Caco-2 (cell line): ENCODE measurements at places on chromosomes 6 and 20.

DNA sequence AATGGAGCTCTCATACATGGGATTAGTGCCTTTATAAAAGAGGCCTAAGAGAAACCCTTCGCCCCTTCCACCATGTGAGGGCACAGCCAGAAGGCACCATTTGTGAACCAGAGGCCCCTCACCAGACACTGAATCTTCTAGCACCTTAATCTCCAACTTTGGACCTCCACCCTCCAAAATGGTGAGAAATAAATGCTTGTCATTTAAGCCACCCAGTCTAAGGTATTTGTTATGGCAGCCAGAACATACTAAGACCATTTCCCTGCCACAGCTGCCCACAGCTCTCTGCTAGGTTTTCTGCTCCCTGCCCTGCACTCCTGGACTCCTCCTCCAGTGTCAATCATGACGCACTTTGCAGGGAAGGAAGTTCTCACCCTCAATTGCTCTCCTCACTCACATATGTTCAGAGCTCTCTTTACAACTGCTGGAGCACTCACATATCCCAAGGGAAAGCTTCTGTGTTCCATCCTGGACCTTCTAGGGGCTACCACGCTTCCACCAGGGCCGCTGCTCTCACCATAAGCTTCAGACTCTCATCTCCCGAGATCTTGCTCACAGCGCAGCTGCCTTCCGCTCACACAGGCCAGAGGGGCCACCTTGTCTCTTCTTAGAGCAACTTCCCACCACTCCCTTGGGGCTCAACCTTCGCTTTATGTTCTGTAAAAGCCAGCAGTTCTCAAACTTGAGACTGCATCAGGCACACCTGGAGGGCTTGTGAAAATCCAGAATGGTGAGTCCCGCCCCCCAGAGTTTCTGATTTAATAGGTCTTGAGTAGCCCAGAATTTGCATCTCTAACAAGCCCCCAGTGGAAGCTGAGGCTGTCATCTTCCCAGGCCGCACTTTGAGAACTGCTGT lies 1.6 kb upstream of the LY86 start:
- no peak for DNase-seq

GRCh38 chr6:120211955-120212792 lies 862.6 kb upstream of the MAN1A1 start:
- DNase-seq, result peak; percentile 70

GRCh38 chr6:149936743-149937142 lies 5.1 kb upstream of the ULBP2 start:
- no peak for DNase-seq

GRCh38 chr6:88059191-88059590 lies 11.6 kb downstream of the SPACA1 start:
- no peak for DNase-seq

DNA sequence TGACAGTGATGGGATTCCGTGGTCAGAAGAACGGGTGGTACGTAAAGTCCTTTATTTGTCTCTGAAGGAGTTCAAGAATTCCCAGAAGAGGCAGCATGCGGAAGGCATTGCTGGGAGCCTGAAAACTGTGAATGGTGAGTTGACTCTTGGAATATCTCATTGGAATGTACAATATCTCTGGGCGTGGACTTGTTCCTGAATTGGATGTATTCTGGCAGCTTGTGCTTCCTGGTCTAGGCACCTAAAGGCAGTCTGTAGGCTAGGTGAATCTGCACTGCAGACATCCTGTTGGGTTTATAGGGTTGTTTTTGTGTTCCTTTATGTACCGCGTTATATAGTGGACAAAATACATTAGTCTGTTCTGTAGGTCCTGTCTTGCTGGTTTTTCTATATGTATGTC lies 128.2 kb downstream of the JARID2 start:
- no peak for DNase-seq

DNA sequence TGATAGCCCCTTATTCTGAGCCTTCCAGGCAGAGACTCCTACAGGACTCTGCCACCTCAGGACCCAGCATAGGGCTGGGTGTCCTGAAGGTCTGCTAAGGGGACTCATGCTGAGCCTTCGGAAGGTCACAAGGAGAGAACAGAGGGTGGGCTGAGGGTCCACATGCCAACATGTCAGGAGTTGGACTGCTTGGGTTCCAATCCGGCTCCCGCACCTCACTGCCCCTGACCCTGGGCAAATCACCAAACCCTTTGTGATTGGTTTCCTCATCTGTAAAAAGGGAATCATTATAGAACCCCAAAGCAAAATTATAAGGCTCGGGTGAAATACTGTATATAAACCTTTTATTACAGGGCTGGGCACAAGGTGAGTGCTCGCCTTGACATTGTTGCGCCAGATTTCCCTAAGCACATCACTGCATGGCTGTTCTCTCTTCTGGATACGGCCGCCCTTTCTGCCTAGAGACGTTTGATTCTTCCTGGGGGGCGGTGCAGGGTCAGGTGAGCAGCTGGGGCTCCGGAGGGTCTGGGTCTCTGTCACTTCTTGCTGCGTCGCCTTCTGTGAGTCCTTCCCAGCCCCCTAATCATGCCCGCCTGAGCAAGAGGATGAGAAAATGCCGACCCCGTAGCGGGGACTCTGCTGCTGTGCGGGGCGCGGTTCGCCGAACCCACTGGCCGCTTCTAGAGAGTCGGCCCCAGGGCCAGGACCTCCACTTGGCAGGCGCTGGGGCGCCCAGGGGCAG lies 90.5 kb upstream of the EPB41L1 start:
- DNase-seq, result no peak

DNA sequence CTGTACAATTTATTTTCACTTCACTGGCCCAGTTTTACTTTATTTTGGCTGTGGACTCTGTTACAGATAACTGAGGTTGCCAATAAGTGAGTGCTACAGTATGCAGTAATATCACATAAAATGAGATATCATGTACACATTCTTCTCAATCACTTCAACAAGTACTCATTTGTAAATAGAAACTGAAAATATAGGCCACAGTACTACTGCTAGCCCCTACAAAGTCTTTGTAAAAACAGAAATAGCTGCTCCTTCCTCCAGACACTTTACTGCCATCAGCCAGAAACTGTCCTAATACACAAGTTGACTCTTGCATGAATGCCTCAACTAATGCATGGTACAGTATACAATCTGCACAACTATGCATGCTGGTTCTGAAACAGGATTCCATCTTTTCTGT lies 9.2 kb downstream of the DTNBP1 start:
- no peak for DNase-seq

GRCh38 chr6:45072016-45072415 lies 256.1 kb upstream of the RUNX2 start:
- DNase-seq, result no peak

GRCh38 chr6:78308025-78308424 lies 559.3 kb upstream of the IRAK1BP1 start:
- peak; percentile 27 for DNase-seq

DNA sequence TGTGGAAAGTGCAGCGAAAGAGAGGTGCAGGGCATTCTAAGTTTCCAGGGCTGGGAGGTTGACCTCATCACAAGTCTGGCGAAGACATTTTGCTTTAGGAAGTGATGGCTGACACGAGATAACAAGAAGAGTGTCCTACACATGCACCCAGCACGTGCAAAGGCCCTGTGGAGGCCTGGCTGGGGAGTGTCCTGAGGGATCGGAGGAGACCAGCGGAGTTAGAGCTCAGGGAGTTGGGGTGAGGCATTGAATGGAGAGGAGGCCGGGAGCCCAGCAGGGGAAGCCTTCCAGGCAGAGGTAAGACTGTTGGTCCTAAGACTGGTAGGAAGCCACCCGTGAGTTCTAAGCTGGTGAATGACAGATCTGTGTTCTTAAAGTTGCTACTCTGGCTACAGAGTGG lies 58.4 kb downstream of the PPP1R14C start:
- no peak for DNase-seq

DNA sequence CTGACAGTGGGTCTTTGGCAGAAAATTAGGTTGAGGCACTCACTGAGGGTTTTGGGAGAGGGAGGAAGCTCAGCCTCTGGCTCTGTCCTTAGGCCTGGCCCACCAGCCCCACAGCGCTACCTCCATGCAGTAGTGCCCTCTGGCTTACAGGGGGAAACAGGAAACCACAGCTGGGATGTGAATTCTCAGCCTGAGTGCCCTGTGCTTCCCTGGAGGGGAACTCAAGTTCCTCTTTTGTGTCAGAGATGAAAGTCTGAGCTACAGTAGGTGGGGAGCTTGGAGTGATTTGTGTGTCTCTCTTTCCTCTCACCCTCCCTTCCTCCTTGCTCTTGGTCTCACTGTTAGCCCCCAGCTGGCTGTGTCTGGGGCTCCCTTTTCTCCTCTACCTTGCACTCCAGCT lies 48.2 kb upstream of the BLCAP start:
- DNase-seq, result peak; percentile 40

DNA sequence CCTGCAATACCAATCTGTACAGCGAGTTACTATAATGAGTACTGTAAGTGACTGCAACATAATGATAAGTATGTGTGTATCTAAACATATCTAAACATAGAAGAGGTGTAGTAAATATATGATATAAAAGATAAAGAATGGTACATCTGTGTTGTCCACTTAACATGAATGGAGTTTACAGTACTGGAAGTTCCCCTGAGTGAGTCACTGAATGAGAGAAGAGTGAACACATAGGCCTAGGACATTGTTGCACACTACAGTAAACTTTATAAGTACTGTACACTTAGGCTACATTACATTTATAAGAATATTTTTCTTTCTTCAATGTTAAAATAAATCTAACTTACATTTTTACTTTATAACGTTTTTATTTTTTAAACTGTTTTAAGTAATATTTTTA lies 380.4 kb downstream of the MMUT start:
- no peak for DNase-seq

- DNase-seq, result no peak
Observed at GRCh38 chr6:152167641-152168603, 360.4 kb downstream of the ESR1 start.

DNA sequence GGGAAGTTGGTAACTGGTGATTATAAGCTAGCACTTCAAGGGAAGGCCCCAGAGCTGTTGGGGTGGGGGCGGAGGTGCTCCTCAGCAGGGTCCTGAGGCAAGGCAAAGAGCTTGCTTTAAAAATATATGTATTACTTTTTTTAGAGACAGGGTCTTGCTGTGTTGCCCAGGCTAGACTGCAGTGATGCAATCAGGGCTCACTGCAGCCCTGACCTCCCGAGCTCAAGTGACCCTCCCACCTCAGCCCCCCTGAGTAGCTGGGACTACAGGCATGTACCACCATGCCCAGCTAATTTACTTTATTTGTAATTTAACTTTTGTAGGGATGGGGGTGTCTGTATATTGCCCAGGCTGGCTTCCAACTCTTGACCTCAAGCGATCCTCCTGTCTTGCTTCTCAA lies 87.2 kb downstream of the MYB start:
- no peak for DNase-seq

- DNase-seq, result no peak
Observed at GRCh38 chr6:149271348-149272340, 45.9 kb upstream of the TAB2 start.

- no peak for DNase-seq
Observed at GRCh38 chr20:63911176-63911575, 16.2 kb downstream of the DNAJC5 start.

- DNase-seq, result no peak
Observed at GRCh38 chr6:29886701-29887100, 55.6 kb upstream of the HLA-A start.

GRCh38 chr6:71072508-71072907 lies 115.6 kb upstream of the B3GAT2 start:
- DNase-seq, result no peak

DNA sequence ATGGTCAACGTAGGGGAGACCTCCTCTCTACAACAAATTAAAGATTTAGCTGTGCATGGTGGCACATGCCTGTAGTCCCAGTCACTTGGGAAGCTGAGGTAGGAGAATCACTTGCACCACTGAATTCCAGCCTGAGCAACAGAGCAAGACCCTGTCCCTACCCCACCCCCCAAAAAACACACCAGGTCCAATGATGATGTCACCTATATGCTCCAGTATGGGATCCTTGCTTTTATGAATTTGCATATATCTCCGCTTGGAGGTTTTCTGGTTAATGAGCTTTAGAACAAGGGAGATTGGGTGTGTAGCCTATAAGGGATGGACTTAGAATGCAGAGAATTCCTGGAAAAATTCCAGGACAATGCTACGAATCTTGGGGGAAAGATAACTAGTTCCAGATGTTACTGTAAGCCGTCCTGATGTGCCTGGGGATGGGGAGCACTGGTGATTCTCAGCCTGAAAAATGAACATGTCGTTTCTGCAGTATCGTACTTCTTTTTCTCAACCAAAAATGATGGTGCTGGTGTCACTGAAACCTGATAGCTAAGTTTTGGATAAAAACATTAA lies 61.1 kb downstream of the ZBTB2 start:
- DNase-seq, result no peak

GRCh38 chr6:50451826-50452400 lies 261.4 kb upstream of the TFAP2D start:
- DNase-seq, result no peak

DNA sequence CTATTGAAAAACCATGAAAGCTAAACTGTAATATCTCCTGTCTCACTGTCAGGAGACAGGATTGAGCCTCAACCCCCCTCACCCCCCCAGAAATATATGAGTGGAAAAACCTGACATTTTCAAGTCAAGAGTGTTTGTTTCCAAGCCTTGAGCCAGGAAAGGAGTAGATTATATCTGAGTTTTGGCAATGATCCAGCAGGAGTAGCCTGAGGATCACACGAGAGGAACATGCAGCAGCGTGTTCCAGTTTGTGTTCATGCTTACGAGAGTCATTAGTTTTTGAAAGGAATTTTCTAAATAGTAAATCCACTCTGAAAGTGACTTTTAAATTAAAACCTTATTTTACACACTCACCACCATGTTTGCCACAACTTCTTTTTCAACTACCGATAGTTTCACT lies 15.8 kb downstream of the IL22RA2 start:
- DNase-seq, result no peak

GRCh38 chr20:34831936-34832335 lies 6.5 kb upstream of the NCOA6 start:
- no peak for DNase-seq

DNA sequence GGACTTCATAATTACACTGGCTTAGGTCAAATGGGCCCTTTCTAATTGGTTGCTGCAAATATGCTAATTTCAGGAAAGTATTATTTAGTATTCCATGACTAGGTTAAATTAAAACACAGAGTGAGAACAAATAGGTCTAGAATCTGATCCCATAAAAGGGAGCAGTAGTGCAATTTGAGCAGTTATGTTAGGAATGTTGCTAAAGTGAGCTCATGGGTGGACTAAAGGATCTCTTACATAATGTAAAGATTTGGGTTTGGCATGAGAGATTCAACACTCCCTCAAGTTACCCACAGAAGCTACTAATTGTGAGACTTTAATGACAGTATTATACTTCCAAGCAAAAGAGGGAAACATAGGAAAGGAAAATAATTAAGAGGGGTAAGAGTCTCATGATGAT lies 109.1 kb downstream of the C6orf58 start:
- no peak for DNase-seq

- no peak for DNase-seq
Observed at GRCh38 chr20:61919675-61920365, 145.9 kb downstream of the TAF4 start.

GRCh38 chr20:51678026-51678697 lies 90.0 kb downstream of the ATP9A start:
- DNase-seq, result no peak

GRCh38 chr6:130760006-130760405 lies 67.2 kb upstream of the SMLR1 start:
- DNase-seq, result peak; percentile 48
